ENCODE measurements at places on chromosomes 6 and 20.

GRCh38 chr6:26472549-26473290 lies 15.0 kb downstream of the BTN2A1 start:
- no peak for DNase-seq

DNA sequence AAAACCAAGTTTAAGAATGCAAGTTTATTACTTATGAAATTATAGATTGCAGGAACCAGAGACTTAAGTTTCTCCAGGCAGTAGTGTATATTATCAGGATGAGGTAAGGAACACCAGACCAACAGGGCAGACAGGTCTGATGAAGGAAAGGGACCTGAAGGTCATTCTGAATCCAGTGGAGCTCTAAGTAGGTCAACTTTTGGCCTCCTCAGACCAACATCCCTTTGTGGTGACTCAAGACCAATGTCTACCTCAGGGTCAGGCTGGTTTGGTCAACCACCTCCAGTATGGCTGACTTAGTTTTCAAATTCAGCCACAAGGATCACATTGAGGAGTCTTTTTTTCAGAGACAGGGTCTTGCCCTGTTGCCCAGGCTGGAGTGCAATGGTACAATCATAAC lies 38.7 kb upstream of the TFAP2A start:
- DNase-seq: no peak

GRCh38 chr20:62595491-62595890 lies 46.8 kb upstream of the SLCO4A1 start:
- peak; percentile 80 for DNase-seq

- DNase-seq: peak; percentile 75
Measured at GRCh38 chr20:45933266-45934045, 1.0 kb upstream of the PCIF1 start.

- no peak for DNase-seq
Measured at GRCh38 chr6:37074053-37074827, 68.8 kb downstream of the FGD2 start.

- no peak for DNase-seq
Measured at GRCh38 chr20:17911927-17912326, 56.7 kb downstream of the SNX5 start.

- DNase-seq: no peak
Measured at GRCh38 chr20:63022501-63022900, 15.7 kb upstream of the BHLHE23 start.

GRCh38 chr6:88616380-88616779 lies 347.0 kb downstream of the RNGTT start:
- no peak for DNase-seq

DNA sequence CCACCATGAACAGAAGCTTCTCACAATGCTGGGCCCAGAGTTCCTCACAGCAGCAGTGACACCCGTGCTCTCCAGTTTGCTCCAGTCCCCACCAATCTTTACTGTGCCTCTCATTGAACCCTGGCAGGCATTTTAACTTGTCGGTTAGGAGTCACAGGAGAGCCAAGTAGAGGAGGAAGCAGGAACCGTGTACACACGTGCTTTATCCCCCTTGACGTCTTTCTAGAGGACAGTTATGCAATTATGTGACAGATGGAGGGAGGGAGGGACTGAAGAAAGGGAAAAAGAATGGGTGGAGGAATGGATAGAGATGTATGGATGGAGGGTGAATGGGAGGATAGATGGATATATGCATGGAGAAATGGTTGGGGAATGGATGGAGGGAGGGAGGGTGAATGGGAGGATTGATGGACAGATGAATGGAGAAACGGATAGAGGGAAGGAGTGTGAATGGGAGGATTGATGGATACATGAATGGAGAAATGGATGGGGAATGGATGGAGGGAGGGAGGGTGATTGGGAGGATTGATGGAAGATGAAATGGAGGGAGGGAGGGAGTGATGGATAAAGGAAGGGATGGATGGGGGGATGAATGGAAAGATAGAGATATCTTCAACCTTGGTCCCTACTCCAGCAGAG lies 26.0 kb downstream of the RBM38 start:
- DNase-seq: no peak
